ENCODE measurements at places on chromosomes 12 and 14. TPM values are rescaled to one million over a fixed set of nuclear protein-coding genes. Genes with fewer than 3 reads are reported as not detected.

DNA sequence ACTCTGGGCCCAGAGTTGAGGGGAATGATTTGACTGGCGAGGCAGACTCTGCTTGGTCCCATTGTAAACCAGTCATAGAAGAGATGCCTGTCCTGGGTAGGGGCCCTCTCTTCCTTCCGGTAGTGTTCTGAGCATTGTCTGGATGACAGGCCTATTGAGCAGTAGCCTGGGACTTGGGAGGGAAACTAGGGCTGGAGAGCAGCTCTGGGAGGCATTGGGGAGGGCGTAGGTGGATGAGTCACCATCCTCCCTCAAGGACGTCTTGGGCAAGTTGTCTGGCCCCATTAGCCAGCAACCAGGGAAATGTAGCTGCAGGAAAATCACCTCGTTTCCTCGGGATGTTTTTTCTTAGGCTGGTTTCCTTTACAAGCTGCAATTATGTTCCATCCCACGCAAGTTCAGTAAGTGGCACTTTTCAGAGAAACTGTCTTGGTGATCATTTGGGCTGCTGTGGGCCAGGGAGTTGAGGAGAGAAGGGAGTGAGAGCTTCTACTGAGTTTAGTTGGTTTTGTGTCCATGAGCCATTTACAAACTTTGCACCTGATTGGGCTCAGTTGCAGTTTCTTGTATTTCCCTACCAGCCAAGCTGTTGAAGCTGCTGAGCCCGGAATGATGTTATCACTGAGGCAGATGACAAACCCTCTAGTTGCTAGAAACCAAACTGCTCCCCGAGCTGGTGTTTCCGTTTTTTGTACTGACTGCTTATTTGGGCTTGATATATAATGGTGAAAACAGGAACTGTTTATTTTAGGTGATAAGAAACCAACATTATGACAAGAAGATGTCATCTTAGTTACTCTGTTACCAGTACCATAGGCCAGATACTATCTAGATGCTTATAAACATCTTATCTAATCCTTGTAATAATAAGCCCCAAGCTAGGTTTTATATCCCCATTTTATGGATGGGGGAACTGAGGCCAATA, 147.6 kb downstream of the CHST11 start:
- peak; percentile 81 for DNase-seq

DNA sequence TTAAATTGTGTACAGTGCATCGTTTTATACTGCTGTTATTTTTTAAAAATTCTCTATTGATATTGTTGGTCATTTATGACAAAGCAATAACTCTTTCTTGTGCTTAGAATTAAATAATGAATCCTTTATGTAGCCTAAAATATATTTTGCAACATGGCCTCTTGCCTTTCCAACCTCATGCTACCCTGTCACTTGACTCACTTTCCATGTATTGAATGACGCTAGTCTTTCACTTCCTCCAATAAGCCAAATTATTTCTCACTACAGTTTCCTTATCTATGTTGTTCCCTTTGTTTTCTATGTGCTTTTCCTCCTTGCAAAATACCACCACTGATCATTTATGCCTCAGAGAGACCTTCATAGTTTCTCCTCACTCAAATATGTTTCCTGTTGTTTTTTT, 16.3 kb upstream of the EPYC start:
- no peak for DNase-seq

The PUS1 gene
- total RNA-seq: 53.9 TPM

GRCh38 chr14:66746316-66747006, 238.5 kb downstream of the GPHN start:
- no peak for DNase-seq

- DNase-seq: peak; percentile 24
These were observed 77.9 kb downstream of the SPTB start for GRCh38 chr14:64801800-64802199.

- DNase-seq: no peak
These were observed 186.7 kb downstream of the ANO2 start for GRCh38 chr12:5758347-5758746.

The MYL2 gene
- total RNA-seq: not detected

The ADAM21 gene
- 0.14 TPM for total RNA-seq

GRCh38 chr12:49028666-49029275, 10.2 kb upstream of the PRKAG1 start:
- DNase-seq: no peak

DNA sequence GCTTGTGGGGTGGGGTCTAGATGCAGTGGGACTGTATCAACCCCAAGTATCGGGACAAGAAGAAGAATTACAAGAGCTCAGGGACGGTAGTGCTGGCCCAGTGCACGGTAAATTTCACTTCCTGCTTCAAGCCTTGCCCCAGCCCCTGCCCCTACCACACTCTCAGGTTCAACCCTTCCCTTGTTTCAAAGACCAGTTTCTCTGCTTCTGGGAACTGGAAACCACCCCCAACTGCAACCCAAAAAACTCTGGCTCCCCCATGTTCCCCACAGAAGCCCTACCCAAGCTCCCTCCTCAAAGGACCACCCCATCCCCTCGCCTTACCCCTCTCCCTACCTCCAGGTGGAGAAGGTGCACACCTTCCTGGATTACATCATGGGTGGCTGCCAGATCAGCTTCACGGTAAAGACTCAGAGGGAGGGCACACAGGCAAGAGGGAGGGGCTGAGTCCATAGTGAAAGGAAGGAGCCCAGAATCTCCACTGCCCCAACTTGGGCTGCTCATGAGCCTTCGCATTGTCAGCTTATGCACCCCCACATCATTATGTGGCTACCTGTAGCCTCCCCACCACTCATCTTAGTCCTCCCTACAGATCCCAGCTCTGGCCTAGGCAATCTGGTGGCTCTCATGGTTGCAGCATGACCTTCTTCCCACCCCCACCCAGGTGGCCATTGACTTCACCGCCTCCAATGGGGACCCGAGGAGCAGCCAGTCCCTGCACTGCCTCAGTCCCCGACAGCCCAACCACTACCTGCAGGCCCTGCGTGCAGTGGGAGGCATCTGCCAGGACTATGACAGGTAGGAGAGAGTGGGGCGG, 4.3 kb downstream of the CPNE6 start:
- no peak for DNase-seq

GRCh38 chr12:14612250-14612649, 44.6 kb upstream of the PLBD1 start:
- DNase-seq: no peak

GRCh38 chr12:104586351-104586919, 129.7 kb downstream of the CHST11 start:
- no peak for DNase-seq

The ASPG gene
- not detected for total RNA-seq

DNA sequence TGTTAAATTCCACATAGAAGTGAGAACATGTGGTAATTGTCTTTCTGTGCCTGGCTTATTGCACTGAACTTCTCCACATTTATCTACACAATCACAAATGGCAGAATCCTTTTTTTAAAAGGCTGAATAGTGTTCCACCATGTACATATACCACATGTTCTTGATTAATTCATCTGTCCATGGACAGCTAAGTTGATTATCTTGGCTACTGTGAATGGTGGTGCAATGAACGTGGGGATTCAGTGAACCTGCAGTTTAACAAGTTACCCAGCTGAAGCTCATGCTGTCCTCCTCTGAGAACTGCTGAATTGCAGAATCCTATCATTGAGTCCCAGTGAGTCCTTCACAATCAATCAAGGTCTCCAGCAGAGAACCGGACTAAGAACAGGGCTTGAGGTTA, 74.9 kb downstream of the TBK1 start:
- no peak for DNase-seq

DNA sequence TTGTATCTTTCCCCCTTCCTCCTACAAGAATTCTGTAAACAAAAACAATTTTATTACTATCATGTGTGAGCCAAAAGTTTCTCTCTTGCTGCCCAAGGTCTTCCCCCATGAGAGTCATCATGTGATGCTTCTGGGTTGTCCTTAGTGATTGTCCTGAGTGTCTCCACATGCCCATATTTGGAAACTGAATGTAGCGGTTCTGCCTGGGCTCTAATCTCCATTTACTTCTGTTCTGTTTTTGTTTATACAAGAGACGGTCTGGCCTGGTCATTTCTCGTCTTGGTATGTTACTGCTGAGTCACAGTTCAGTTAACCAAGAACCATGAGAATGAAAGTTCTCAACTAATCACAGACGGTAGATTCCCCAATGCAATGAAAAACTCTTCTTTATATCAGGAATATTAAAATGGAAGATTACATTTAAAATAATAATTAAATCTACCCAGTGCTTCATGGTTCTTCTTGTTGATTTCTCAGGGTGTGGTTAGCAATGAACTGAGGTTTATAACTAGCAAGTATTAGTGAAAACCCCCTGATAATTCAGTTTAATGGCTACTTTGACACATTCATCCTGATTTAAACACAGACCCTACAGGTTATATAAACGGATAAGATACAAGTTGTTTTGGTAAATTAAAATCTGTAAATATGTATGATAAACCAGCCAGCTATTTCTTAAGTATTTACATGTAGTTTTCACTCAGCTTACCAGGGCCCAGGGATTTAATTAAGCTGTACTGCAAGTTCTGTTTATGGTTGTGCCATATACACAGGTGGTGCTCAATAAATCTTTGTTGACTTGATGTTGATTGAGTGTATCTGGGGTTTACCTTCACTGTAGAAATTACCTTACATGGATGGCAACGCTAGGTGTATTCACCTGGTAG, 81.1 kb downstream of the PELI2 start:
- DNase-seq: no peak

- no peak for DNase-seq
These were observed 249.8 kb upstream of the GARIN2 start for GRCh38 chr14:66939409-66939808.

DNA sequence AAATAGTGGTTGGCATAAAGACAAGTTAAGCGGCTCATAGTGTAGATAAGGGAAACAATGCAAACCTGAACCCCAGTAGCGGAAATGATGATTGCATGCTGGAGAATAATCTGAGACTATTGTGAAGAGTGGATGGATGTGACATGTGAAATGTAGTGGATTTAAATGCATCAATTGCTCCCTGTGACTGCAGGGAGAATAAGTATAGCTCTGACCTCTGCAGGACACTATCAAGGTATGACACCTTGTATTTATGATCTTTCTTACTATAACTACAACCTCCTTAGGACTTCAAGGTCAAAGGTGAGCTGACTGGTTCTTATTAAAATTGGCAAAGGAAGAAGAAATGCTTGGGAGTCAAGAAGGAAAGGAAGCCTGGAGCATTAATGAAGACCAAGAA, 285.6 kb downstream of the GRIN2B start:
- no peak for DNase-seq

The MANSC4 gene
- total RNA-seq: not detected

The CCDC184 gene
- 0.40 TPM for total RNA-seq

GRCh38 chr14:88835661-88836060, 11.2 kb downstream of the TTC8 start:
- DNase-seq: no peak

The GLT1D1 gene
- not detected for total RNA-seq

- no peak for DNase-seq
These were observed 87.5 kb upstream of the PDZRN4 start for GRCh38 chr12:41100572-41100971.

The PTPRB gene
- total RNA-seq: not detected

DNA sequence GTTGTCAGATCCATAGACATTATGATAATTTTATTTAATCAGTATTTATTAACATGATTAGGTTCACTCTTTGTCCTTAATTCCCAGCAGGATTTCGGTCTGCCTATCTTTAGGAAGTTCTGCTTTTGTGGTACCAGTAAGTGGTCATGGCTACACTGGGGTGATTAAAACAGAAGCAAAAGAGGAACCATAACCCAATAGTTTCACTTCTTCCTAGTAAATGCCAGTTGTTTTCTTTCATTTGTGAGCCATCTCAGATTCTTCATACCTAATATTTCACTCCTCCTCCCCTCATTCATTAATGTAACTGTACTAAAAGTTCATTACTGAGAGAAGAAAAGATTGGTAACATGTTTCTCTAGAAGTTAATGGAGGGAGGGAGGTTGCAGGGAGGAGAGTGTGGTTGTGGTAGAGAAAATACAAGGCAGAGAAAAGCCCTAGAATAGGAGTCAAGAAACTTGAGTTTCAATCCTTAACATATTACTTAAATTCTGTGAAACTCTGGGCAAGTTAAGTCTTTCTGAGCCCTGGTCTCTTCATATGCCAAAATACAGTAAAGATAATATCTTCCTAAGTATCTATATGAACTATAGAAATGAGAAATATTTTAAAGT, 101.2 kb downstream of the PEBP1 start:
- no peak for DNase-seq
